ENCODE measurements at places on chromosomes 4 and X.

GRCh38 chrX:2691543-2692220 is 587 bp downstream of the CD99 start:
- no peak for DNase-seq

DNA sequence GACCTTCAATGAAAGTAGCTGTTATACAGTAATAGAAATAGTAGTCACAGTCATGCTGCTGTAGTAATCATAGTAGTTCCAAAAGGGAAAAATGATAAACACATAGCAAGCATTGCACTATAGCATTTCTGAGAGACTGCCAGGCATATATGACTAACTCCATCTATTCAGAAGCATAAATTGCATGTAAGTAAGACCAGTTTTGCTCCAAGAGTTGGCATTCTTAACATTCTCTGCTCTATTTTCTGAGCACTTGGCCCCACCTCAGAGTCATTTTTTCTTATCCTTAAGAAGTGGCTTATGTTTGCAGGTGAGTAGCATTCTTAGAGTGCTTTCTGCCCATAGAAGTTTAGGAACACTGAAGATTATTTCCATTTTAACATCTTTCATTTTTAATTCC is 490.3 kb upstream of the TECRL start:
- DNase-seq, result no peak

DNA sequence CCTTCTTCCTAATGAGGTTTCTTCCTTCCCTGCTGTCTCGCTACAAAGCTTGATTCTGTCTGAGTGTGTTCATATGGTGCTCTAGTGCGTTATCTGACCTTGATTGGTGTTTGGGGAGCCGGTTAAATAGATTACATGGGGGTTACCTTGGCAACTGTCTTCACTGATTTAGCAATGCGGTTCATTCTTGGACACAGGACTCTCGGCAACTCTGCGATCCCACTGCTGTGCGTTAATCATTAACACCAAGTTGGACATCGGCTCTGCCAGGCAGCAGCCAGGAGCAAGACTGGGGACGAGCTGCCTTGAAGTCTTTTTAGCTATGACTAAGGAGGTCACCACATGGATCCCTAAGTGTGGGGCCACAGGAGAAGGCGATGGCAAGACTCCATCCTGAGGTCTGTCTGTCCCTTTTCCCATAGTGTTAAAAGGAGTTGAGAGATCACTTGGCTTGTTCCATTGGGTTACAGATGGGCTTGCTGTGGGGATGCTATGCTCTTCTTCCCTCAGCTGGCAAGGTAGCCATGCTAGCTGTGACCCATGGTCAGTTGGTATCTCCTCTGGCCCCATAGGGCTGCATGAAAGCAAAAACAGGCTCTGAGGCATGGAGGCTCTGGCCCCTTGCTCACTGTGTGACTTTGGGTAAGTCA is 93.4 kb upstream of the MAMLD1 start:
- no peak for DNase-seq

DNA sequence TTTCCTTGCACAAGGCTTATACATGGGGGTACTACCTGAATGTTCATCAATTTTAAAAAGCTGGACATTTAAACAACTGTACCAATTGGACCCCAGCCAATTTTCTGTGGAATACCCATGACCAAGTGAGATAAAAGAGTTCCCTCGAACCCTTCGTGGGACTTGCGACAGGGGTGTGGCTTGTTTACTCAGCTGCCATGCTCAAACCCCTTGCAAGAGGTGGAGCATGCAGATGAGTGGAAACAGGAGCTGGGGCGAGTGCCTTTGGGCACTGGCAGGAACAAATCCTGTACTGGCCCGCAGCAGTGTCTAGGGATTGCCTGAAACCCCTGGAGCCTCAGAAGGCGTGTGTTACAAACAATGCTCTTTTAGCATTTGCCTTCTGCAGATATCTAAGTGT is 144.2 kb downstream of the PDHA2 start:
- no peak for DNase-seq

GRCh38 chr4:93184053-93184452 is 644.5 kb upstream of the ATOH1 start:
- DNase-seq, result no peak

- no peak for DNase-seq
Observed at GRCh38 chr4:159103384-159103990, 608 bp downstream of the RAPGEF2 start.

- no peak for DNase-seq
Observed at GRCh38 chrX:124249345-124249744, 83.1 kb upstream of the TEX13D start.
